ENCODE measurements at places on chromosomes 6 and 20.

- no peak for DNase-seq
These were observed 144.3 kb upstream of the TENT5A start for GRCh38 chr6:81896525-81897503.

GRCh38 chr6:111406200-111406721, 76.8 kb downstream of the REV3L start:
- no peak for DNase-seq

GRCh38 chr6:22231616-22232015, 65.2 kb downstream of the PRL start:
- no peak for DNase-seq

DNA sequence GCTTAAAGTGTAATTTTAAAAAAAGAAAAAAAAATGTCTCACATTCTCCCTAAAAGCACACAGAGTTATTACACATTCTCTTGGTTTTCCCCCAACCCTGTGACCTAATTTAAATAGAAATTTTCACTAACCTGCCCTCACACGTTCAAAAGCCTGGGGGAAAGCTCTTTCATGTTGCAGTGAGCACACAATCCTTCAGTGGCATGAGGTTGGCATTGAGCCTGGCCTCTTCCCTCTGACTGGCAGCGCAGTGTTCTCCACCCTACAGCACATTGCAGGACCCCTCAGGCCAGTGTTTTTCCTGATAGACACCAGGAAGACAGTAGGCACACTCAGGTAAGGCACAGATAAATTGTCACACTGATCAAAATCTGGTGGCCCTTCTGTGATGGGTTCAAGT, 34.1 kb downstream of the TNFRSF21 start:
- DNase-seq = no peak

GRCh38 chr6:163738304-163738703, 323.8 kb downstream of the QKI start:
- DNase-seq = no peak

GRCh38 chr20:50692552-50692933, 1.2 kb upstream of the RIPOR3 start:
- no peak for DNase-seq

- no peak for DNase-seq
These were observed 125.6 kb downstream of the FIG4 start for GRCh38 chr6:109816452-109817374.

- DNase-seq = no peak
These were observed 155.7 kb upstream of the JARID2 start for GRCh38 chr6:15090145-15090579.

DNA sequence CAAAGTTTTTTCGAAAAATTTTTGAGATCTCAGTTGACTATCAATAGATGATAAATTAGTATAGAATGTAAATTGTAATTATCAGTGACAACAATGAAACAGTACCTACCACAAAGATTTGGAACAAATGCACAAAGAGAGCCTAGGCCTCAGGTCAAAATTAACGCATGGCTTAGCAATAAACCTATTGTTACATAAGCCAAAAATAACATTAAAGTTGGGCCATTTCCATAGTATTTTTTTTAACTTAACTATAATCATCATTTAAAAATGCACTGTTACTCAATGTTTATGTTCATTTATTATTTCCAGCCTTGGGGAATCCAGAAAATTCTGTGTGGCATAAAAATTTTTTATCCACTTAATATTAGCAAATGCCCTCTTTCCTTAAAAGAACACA, 117.0 kb downstream of the EPB41L2 start:
- no peak for DNase-seq

GRCh38 chr6:90222724-90223198, 73.9 kb downstream of the BACH2 start:
- no peak for DNase-seq

DNA sequence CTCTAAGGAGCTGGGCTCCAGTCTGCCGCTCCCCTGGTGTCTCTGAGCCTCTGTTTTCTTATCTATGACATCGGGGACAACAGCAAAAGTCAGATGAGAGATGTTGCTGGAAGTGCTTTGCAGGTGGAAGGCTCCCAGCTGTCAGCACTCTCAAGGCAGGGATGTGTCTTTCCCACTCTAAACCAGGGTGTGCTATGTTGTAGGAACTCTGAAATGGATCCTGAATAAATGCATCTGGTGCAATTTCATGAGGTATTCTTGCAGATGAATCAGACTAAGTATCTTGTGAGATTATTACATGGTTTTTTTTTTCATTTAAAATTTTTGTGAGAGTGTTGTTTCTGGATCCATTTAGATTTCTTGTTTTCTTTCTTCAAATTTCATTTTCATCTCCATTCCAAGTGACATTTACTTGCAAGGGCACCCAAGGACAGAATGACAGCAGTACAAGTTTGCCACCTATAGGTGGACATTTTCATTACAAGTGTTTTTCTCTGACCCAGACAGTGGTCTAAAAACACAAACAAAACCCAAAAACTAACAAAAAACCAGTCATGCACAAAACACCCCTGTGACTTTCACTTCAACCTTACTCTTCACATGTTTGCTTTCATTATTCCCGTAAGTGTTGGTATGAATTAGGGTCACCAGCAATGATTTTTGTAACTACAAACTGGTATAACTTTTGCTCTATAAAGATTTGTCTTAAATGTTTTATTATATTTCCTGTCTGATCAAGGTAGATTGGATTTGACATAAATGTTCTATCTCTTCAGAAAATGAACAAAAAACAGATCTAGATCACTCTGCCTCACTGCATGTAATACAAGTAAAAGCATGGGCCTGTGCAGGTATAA, 14.7 kb upstream of the SIM1 start:
- DNase-seq = no peak

- DNase-seq = no peak
These were observed 19.0 kb upstream of the TRDN start for GRCh38 chr6:123655521-123656306.

GRCh38 chr6:2883673-2884072, 19.4 kb downstream of the SERPINB9 start:
- no peak for DNase-seq

DNA sequence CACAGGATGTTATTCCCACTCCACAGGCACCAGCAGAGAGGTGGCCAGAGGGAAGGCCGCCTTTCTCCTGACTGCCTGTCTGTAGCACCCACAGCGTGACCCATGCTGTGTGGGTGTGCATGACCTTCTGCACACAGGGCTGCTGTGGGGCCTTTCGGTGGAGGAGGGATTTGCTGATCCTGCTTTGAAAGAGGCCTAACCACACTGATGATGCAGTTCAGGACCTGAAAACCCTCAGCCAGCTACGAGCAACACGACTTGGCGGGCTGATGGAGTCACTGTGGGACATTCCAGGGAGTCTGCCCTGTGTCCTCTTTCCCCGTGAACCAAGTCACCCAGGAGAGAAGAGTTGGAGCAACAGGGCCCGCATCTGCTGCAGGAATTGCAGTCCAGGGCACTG, 49.1 kb downstream of the SYTL3 start:
- DNase-seq = no peak

DNA sequence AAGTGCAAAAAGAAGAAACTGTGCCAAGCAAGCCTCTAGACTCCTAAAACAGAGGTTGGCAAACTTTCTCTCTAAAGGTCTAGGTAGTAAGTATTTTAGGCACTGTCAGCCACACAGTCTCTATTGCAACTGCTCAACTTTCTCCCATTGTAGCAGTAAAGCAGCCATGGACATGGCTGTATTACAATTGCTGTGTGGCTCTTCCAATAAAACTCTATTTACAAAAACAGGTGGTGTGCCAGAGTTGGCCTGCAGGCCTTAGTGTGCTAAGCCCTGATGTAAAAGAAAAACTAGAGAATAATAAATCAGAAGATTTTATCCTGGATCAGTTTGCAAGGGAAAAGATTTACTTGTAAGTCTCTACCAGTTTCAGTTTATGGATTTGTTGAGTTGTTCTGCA, 74.0 kb downstream of the CRYBG1 start:
- DNase-seq = no peak

- no peak for DNase-seq
These were observed at the start of gene SAMD5 for GRCh38 chr6:147508042-147508865. Gene SAMD5, plus strand, starts transcription at chr6:147508690. Its CDS starts 239 bp downstream, at chr6:147508929.

GRCh38 chr6:32845384-32845884, 1.6 kb upstream of the PSMB8 start:
- peak; percentile 35 for DNase-seq

DNA sequence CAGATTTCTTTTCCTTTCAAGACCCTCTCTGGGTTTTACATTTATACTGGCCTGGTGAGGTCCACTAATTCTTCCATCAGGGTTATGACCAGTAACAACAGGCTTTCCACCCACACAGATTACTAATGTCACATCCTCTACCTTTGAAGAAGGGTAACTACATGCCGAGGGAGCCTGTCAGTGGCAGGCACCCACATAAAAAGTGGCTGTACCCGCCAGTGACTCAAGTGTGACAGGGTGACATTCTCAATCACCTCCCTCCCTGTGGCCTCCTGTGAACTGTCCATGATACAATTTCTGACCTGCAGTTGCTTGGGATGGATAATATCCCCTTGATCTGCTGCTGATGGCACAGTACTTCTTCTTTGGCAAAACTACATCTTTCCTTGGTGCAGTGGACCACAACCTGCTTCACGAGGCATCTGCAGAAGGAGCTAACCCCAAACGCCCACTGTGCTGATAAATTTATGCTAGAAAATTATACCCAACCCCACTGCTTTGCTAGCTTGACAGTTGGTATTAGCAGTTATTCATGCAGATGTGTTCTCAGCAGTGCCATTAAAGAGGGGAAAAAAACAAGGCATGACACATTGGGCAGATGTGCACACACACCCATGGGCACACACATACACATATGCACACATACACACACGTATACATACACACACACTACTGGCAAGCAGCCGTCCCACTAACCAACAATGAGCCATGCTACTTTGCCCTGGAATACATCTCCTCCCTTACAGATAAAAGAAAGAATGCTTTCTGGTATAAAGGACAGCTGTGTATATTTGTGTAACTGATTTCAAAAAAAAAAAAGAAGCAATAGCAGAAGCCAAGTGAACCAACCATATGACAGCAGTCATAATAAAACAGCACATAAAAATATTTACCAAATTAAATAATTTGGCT, 20.8 kb downstream of the GFOD1 start:
- DNase-seq = no peak

GRCh38 chr20:13008761-13009681, at the start of gene SPTLC3:
Gene SPTLC3, plus strand, starts transcription at chr20:13008972. Its CDS starts 296 bp downstream, at chr20:13009268.
- no peak for DNase-seq

- no peak for DNase-seq
These were observed 15.6 kb downstream of the CHRNA4 start for GRCh38 chr20:63345328-63346100.

GRCh38 chr6:101392586-101393230, 800 bp upstream of the GRIK2 start:
- DNase-seq = no peak

DNA sequence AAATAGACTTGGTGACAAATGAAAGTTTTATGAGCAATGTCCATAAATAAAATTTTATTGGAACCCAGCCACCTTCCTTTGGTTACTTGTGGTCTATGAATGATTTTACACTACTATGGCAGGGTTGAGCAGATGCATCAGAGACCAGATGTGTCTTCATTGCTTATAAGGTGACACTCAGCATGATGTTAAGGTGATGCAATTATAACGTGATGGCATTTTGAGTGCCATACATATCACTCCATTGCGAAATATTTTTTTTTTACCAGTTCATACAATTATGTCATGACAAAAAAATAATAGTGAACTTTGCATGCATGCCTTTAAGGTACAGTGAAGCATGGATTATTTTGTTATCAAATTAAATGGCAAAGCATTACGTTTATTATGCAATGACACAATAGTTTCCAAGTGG, 96.0 kb downstream of the ADTRP start:
- no peak for DNase-seq

DNA sequence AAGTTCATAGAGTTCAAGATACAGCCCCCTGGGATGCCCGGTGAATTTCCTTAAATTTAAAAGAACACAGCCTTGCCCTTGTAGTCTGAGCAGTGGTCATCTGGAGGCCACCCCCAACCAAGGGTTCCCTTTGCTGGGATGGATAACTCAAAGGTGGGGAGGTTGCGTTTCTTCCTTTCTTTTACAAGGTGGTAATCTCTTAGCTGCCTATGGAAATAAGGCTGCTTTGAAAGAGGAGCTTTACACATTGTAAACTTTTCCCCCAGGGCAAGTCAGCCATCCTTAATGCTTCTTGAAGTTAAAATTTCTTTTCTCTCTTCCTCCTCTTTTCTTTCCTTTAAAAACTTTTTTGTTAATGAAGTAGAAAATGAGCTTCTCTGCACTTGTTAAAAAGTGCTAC, 71.2 kb upstream of the PRDM1 start:
- DNase-seq = no peak

- DNase-seq = no peak
These were observed 109.9 kb upstream of the TIAM2 start for GRCh38 chr6:154885214-154885613.

GRCh38 chr6:167444602-167445346, 119.9 kb downstream of the TTLL2 start:
- DNase-seq = no peak

GRCh38 chr6:133547136-133547535, 306.0 kb downstream of the EYA4 start:
- no peak for DNase-seq

GRCh38 chr20:3121955-3122610, 37.6 kb upstream of the AVP start:
- no peak for DNase-seq

GRCh38 chr20:16167423-16168130, 405.7 kb downstream of the KIF16B start:
- DNase-seq = no peak

- DNase-seq = peak; percentile 32
These were observed 17.9 kb downstream of the HLA-G start for GRCh38 chr6:29845405-29846006.

All from stimulated activated CD4-positive, alpha-beta T cell treated with anti-CD3 and anti-CD28 coated beads, Interleukin-12 subunit alpha, Interleukin-12 subunit beta, amount 100 ng/mL, for 24 hours (primary cell).